ENCODE measurements at places on chromosomes 16 and 17. TPM values are rescaled to one million over a fixed set of nuclear protein-coding genes. Genes with fewer than 3 reads are reported as not detected.

DNA sequence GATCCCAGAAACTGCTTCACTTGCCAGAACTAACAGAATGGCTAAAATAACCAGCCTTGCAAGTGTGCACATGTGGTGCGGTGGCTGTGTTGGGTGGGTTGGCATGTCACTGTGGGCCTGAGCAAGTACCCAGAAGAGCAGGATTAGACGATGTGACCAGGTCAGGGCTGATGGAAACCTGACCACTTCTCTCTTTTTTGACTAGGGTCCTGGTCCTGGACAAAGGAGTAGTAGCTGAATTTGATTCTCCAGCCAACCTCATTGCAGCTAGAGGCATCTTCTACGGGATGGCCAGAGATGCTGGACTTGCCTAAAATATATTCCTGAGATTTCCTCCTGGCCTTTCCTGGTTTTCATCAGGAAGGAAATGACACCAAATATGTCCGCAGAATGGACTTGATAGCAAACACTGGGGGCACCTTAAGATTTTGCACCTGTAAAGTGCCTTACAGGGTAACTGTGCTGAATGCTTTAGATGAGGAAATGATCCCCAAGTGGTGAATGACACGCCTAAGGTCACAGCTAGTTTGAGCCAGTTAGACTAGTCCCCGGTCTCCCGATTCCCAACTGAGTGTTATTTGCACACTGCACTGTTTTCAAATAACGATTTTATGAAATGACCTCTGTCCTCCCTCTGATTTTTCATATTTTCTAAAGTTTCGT lies 16.7 kb downstream of the ANKRD40 start:
- no peak for DNase-seq

DNA sequence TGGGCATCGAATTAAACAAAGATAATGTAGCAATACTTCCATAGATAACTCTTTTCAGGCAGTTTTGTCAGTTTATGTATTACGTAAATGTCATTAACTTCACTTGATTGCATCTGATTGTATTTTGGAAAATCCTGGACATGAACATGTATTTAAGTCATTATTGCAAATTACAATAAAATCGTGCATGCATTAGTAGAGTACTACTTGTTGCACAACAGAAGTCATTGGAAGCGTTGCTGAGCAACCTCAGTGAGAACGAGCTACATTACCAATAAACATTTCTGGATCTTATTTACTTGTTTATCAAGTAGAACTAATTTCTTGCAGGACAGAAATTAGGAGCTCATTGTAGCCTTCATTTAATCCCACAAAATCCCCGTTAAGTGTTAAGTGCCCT lies 6.6 kb downstream of the UNK start:
- no peak for DNase-seq

DNA sequence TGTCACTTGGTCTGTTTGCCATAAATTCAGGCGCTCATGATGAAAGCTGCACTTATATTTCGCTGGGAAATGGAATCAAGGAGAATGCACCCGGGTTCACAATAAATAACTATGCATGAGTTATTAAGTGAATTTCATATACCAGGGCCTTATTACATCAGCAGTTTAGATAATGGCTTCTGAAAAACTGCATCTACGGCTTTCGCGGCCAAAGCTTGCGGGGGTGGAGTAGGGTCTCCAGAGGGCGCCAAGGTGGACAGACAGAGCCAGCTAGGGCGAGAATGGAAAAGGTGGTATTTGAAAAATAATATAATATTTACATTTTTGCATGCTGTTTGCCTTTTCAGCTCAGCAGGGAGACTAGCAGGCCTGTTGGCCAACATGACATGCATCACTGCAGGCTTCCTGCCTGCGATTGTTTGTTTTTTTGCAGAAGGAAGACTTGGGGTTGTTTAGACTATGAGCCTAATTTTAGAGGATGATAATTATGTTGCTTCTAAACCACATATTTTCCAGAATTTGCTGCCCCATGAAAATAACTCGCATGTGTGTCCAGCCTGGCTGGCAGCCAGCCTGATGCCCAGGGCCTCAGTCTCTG lies 173.8 kb upstream of the IRX3 start:
- no peak for DNase-seq

GRCh38 chr16:2366660-2367309 lies 26.3 kb upstream of the ABCA3 start:
- DNase-seq, result no peak

DNA sequence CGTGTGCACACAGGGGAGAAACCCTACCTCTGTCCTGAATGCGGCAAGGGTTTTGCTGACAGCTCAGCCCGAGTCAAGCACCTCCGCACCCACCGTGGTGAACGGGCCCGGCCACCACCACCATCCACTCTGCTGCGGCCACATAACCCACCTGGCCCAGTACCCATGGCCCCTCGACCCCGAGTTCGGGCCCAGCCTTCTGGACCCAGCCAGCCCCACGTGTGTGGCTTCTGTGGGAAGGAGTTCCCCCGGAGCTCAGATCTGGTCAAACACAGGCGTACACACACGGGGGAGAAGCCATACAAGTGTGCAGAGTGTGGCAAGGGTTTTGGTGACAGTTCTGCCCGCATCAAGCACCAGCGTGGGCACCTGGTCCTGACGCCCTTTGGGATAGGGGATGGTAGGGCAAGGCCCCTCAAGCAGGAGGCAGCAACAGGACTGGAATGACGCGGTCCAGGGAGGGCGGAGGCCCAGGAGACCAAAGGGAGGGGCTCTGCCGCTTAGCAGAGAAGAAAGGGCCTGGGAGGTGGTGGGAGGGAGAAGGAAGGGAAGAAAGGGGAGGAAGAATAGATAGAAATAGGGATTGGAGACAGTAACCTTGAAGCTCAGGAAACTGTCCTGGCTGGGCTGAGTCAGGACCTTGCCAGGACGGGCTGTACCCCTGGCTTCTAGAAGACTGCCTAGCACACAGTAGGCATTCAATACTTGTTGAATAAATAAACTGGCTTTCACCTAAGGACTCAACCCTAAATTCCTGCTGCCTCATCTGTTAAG lies 3.6 kb downstream of the ZNF48 start:
- DNase-seq, result no peak

DNA sequence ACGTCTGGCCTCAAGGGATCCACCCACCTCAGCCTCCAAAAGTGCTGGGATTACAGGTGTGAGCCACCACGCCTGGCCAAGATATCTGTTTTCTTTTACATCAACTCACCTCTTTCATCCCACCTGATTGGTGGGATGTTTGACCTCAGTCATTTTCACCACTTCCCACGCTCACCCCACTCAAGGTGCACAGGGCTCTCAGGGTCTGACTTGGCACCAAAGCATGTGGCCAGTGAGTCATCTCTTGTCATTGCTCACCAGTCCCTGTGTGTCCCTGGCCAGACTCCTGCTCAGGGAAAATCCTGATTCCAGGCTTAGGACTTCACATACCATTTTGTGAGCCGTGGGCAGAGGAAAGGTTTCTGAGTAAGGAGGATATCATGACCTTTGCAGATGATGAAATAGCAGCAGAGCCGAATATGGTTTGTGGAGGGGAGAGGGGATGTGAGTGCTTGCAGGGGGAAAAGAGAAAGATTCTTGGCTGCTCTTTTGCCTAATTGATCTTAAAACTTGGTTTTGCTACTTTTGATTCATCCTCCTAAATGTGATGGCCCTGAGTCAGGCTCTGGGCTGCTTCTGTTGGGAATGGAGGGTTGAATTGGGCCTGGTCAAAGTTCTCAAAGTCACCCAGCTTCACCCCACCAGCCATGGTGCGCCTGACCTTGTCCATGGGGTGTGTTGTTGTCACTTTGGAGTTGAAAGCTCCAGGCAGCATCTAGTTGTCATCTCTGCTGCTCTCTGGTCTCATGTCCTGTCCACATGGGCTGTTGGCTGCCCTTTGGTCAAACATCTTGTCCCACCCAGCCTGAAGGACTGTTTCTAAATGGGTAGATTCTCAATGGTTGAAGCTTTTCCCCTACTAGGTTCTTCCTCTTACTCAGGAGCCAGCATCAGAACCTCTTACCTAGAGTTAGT lies 6.0 kb upstream of the KCNH6 start:
- no peak for DNase-seq

GRCh38 chr17:78581304-78581703 lies 4.1 kb upstream of the DNAH17 start:
- DNase-seq, result no peak

DNA sequence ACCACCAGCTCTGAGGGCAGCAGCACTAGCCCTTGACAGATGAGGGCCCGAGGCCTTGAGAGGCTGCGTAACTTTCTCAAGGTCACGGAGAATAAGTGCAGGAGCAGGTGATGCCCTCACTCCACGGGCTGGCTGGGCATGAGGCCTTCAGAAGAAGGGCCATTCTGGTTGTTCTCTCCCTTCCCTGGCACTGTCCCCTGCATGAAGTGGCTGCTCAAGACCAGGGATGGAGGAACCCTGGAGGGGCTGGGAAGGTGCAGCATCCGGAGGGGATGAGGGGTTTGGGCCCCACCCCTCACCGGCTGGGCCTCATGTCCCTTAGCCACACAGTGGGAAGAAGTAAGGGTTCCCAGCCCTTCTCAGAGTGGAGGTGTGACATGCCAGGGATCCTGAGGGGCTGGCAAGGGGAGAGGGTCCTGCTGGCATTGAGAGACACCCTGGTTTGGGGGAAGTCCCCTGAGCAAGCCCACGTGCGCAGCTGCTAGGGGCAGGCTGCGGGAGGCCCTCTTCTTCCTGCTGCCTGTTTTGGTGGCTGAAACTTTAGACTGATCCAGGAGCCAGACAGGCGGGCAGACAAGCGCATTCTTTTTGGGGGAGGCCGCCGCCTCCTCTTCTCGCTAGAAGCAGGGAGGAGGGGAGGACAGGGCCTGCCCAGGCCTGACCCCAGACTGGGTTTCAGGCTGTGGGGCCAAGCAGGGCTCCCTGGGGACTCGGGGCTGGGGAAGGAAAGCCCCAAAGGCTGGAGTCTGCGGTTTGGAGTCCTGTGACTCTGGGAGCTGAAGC lies 74.0 kb downstream of the N4BP1 start:
- DNase-seq, result peak; percentile 52

DNA sequence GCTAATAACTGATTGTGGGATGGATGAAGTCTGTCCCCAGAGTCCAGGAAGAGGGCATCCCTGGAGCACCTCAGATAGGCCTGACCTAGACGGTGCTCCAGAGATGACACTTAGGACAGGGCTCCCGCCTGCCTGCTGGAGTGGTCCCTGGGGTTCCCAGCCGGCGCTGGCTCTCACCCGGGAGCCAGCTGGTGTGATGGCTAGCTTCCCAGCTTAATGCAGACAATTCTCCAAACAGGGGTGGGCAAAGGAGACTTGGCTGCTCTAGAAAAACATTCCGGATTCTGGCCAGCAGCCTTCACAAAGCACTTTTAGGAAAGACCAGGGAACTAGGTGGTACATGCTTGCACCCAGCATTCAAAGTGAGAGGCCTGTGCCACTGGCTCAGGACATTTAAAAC lies 18.6 kb downstream of the ACE start:
- no peak for DNase-seq

DNA sequence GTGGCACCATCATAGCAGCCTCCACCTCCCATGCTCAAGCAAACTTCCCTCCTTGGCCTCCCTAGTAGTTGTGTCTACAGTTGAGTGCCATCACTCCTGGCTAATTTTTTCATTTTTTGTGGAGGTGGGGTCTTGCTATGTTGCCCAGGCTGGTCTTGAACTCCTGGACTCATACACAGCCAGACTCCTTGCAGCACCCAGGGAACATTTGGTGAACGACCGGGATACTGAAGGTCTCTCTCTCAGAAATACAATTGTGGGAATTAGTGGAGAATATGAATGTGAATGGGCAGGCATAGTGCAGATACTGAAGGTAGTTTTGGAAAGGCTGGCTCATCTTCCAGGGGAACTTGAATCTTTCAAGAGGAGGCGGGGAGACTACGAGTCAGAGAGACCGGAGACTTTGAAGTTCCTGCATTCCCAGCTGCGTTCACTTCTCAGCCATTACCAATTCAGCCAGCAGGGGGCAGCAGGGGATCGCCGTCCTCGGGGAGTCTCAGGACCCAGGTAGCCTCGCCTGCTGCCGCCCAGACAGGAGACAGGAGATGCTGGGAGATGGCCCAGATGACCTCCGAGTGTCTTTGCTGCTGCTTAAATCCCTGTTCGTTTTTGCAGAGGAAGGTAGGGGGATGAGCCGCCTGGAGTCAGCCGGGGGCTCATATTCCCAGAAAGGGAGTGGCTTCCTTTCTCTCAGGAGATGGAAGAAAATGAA lies 68.6 kb downstream of the HAPSTR1 start:
- DNase-seq, result peak; percentile 54

DNA sequence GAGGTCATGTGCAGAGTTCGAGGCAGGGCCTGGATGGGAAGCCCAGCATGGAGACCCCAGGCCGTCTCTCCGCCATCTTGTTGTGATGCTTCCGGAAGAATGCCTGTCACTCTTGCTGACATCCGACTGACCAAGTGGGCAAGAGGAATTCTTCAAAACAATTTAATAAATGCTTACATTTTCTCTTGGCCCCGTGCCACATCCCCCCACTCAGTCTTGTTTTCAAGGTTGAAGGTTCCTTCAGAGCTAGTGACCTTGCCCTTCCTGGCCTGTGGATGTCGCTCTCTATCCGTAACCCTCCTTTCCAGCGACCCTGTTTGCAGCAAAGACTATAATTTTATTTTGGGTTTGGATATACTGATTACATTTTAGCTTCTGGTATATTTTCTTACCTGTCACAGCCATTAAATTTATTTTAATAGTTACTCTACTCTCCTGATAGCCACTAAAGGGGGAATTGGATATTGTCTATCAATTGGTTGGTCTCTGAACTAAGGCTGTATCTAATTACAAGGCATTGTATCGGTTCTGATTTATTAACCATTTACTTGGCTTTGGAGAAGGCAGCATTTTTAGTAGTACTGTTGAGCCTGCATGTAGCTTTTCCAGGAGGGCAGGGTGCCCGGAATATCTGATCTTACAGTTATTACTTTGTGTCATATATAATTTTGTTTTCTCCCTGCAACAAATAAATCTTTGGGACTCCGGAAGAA lies 264.5 kb downstream of the WWOX start:
- no peak for DNase-seq

DNA sequence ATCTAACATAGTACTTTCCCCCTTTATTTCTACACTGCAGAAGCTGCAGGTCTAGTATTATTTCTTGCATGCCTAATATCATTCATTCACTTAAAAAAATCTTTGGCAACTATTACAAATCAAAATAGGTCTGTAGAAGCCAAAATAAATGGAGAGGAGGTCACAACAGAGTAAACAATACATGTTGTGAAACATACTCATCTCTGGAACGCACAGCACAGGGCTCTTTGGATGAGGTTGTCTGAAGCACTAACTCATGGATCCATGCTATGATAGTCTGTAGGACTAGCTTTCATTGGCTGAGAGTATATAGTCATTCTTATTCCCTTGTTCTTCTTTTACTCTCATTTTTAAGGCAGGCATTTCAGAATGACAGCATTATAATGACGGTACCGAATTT lies 21.3 kb downstream of the MYO1D start:
- no peak for DNase-seq

GRCh38 chr17:82400830-82401229 lies 17.3 kb upstream of the HEXD start:
- DNase-seq, result no peak

- DNase-seq, result no peak
Observed at GRCh38 chr17:80847496-80848230, 144.0 kb upstream of the CHMP6 start.

OMG gene
- total RNA-seq, result not detected

TBC1D3E gene
- total RNA-seq, result not detected

PLD6 gene
- total RNA-seq, result 2.2 TPM

PRR35 gene
- total RNA-seq, result not detected

CES4A gene
- total RNA-seq, result 3.4 TPM
